ENCODE measurements at places on chromosomes 12 and 14. TPM values are rescaled to one million over a fixed set of nuclear protein-coding genes. Genes with fewer than 3 reads are reported as not detected.

DNA sequence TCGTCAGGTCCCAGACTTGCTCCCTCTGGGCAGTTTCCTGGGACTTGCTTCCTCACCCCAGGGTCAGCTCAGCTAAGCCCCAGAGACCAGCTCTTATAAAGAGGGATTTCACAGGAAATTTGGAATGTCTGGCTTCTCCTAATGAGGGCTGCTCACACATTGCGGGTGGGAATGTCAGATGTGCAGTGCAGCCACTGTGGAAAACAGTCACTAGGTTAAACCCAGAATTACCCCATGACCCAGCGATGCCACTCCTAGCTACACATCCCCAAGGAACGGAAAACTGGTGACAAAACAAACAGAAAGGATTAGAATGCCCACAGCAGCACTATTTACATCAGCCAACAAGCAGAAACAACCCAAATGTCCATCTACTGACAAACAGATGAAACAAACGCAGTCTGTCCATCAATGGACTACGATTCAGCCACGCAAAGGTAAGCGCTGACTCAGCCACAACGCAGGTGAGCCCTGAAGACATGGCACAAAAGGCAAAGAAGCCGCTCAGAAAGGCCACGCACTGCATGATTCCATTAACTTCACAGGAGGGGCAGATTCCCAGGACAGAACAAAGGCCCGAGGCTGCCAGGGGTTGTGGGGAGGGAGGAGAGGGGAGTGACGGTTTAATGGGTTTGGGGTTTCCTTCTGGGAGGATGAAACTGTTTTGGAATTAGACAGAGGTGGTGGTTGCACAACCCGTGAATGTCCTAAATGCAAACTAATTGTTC, 63.0 kb downstream of the NCOR2 start:
- DNase-seq, result no peak

DNA sequence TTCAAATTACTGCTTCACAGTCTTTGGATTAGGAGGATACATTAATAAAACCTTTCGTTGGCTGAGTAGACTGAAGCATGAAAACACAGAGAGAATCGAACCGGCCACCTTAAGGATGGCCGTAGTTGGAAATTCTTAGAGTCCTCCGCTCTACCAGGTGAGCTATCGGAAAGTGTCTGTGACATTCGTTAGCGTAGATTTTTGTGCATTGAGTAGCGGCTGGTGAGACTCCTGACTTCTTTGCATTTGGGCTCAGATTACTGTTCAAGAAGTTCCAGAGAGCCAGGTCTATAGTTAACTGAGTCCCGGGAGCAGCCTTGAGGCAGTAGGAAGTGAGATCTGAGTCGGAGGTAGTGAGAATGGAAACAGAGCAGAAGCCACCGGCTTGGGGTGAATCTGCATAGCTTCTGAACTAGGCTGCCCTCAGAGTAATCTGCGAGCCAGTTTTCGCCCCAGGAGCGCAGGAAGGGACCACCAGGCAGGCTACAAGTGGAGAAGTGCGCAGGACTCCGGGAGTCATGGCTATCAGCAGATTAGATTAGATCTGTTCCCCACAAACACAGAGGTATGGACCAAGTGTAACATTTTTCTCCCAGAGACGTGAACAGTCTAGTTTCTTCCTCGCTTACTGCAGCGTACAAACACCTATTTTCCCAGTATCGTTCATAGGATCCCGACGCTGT, 11.0 kb downstream of the OR6S1 start:
- DNase-seq, result no peak

DNA sequence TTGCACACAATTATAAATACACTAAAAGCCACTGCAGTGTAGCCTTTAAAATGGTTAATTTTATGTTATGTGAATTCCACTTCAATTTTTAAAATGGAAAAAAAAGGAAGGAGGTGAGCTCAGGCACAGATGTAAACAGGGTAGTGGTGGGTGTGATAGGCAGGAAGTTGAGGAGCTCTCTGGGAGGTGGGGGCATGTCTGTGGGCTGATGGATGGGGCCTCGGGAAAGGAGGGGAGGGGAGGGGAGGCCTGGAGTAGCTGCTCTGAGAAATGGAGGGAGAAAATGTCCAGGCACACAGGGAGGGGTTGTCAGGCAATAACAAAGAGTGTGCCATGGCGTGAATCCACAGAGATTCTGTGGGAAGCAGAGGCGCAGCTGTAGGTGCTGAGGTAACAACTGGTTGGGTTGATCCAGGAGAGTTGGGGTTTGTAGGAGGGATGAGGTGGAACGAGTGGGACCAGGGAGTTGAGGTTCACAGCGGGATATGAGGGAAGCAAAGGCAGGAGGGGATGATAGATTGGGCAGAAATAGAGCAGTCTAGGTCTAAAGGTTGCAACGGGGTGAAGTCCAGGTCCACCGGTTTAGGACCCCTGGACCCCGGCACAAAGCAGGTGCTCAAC, 57.2 kb downstream of the LTBP2 start:
- DNase-seq, result no peak

ADAM21 gene
- 0.42 TPM for polyA plus RNA-seq

OR10AD1 gene
- 0.22 TPM for polyA plus RNA-seq
